ENCODE measurements at places on chromosomes 6 and 20.
A peak's percentile ranks its signal among the peaks of the same experiment; 100 is the strongest.

GRCh38 chr6:101936516-101936915 is 543.0 kb downstream of the GRIK2 start:
- no peak for DNase-seq

- no peak for DNase-seq
These were observed 187.7 kb downstream of the AIG1 start for GRCh38 chr6:143248359-143248758.

DNA sequence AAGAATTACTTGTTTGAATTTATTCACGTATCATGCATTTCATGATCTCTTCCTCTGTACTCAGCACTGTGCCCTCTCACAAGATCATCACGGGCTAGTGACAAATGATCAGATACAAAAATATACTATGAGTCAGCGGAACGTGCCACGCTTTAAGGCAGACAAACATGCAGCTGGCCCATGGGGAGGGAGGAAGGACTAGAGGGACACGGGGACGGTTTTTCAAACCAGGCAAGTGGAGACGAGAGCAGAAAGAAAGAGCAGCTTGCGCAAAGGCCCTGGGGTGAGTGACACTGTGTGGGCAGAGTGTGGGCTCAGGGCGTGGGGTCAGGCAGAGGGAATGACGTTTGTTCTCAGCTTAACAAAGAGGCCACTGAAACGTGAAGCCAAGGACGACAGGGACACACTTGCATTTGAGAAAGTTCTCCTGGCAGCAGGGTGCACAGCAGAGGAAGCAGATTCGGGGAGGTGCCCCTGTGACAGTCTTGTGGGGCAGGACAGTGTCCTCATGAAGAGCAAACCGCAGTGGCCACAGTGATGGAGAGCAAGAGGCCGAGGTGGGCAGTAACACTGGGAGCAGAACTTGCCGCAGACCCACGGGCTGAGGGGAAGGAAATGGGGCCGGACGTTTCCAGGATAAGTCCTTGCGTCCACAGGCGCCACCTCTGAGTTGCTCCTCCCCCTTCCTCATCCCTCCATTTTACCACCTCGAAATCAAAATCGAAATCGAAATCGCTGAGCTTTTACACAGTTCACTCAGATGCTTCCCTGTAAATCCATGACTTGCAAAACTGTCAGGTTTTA is 6.9 kb upstream of the RPS6KA2 start:
- no peak for DNase-seq

DNA sequence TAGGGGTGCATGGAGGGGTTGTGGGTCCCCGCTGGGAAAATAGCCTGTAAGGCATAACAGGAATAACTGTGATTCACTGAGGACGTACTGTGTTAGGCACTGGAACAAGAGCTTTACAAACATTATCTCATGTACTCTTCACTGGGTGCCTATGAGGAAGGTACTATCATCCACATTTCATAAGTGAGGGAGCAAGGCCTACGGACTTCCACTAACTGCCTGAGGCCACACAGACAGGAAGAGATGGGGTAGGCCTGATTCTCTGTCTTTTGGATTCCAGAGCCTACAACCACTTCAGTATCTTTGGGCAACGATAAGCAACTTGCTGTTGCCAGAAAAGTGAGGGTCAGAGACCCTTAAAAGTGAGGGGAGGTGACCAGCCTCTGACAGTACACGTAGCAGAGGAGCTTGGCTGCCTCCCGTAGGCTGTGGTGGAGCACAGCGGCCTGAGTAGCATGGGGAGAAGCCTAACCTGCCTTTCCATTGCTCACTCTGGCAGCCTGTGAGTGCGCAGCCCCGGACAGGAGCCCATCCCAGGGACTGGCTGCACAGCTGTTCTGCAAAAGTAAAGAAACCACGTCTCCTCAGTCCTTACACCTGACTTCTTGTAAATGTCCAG is 30.4 kb downstream of the PSMB1 start:
- DNase-seq: no peak

DNA sequence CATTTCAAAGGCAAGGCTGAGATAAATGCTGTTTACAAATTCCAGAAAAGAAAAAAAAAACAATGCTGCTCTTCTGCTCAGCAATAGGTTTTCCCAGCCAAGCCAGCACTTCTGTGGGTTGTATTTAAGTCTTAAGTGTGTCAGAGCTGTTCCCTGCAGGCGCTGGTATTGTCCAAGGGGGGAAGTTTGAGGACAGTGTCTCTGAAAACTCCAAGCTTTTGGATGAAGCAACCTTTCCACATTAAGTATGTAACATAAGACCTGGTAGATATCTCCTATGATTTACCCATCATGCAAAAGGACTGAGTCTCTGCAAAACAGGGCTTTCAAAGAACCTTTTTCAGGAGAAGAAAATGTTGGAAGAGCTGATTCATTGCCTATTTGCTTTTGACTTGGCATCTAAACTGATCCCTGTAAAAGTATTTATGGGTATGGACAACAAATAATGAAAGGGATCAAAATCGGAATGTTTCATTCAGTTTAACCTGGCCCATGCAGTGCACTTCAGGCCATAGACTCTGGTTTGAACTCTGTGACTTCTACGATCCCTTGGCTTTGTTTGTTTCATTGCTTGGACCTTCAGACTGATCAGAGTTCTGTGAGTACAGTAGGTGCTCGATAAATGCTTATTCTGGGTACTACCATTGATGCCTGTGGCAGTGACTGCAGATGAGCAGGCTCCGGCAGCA is 16.1 kb upstream of the PLG start:
- DNase-seq: no peak

GRCh38 chr20:54661880-54662465 is 186.6 kb downstream of the DOK5 start:
- DNase-seq: no peak

- no peak for DNase-seq
These were observed 138.1 kb upstream of the PTPN1 start for GRCh38 chr20:50371878-50372769.

GRCh38 chr6:159254186-159254585 is 85.0 kb downstream of the FNDC1 start:
- no peak for DNase-seq

- DNase-seq: no peak
These were observed 100.5 kb downstream of the TBX18 start for GRCh38 chr6:84663866-84664265.

DNA sequence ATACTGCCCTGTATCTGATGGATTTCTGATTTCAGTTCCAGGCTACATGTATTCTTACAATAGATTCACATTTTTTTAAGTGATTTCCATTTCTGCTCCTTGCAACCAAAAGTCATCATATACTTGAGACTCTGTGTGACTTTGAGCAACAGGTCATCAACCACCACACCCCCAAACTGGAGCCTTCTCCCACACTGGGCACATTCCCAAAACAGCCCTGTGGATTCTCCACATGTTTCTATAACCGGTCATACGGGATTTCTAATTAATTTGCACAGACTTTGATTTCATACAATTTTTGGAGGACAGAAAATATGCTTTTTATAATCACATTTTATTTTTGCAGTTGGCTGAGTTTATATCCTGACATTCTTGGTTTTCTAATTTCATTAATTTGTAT is 317.2 kb upstream of the ID4 start:
- no peak for DNase-seq

GRCh38 chr6:37531437-37532036 is 31.8 kb upstream of the CCDC167 start:
- DNase-seq: no peak

DNA sequence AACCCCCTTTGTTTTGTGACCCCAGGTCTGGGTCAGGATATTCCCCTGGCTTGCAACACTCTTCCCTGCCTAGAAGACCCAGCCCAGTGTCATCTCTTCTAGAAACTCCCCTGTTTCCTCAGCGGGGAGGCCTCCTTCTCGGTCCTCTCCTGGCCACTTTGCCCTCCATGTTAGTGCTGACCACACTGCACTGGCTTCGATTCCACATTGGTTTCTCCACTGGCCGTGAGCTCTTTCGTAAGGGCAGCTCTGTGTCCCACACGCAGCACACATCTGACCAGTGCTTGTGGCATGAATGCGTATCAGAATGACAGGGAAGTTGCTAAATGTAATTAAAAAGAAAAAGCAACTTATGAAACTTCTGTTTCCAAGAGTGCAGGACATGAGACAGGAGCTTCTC is 49.4 kb upstream of the FNDC1 start:
- DNase-seq: no peak

GRCh38 chr6:145738265-145738664 is 2.9 kb upstream of the EPM2A start:
- DNase-seq: no peak

DNA sequence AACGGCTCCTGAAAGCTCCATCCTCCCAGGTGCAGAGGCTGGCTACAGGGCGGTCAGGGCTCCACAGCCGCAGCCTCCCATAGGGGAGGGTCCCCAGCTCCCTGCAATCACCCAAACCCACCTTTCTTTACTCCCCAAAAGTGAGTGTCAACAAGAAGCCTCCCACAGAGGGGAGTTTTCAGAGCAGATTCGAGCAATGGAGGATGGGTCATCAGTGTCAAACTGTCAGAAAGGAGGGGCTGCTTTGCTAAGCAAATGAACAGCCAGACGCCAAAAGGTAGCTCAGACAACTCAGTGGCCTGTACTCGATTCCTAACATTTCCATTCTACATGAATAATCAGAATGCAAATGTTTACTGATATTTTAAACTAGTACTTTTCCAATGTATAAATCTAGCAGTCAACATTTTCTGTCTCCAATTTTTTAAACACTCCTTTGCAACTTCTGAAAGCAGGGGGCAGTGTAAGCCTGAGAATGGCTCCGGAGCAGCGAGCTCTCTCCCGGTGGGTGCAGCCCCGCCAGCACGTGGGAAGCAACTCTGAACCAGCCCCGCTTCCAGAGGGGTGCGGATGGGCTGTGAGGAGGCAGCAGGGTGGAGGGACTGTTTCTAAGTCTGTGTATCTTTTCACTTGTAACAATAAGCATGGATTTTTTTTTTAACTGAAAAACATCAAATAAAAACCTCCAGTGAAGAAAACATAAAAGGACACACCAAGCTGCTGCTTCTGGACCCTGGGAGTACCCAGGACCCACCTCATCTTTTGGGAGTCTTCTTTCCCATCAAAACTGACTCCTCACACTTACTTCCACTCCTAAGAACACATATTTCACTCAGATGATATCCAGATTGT is 54.9 kb downstream of the TAF4 start:
- DNase-seq: peak; percentile 20

GRCh38 chr20:52943185-52943841 is 28.8 kb upstream of the TSHZ2 start:
- no peak for DNase-seq

GRCh38 chr6:151310852-151311767 is 71.3 kb downstream of the AKAP12 start:
- DNase-seq: no peak

DNA sequence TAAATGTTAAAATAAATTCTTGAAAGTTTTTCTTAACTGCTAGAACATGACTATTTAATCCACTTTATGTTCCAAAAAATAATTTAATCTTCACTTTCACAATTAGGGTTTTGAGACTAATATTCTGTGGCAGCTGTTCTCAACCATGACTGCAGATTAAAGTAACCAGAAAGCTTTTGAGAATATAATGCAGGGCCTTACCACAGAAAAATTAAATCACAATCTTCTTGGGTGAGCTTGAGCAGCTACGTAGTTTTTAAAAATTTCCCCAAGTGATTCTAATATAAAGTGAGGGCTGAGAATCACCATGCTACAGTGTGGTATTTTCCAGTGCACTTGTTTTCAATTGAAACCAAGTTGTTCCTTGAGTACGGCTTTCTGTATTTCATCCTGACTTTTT is 196.6 kb upstream of the PTCHD4 start:
- DNase-seq: no peak

GRCh38 chr6:167796192-167796981 is 30.3 kb upstream of the AFDN start:
- DNase-seq: no peak

- DNase-seq: no peak
These were observed 3.2 kb upstream of the PLEKHG1 start for GRCh38 chr6:150596439-150596838.

DNA sequence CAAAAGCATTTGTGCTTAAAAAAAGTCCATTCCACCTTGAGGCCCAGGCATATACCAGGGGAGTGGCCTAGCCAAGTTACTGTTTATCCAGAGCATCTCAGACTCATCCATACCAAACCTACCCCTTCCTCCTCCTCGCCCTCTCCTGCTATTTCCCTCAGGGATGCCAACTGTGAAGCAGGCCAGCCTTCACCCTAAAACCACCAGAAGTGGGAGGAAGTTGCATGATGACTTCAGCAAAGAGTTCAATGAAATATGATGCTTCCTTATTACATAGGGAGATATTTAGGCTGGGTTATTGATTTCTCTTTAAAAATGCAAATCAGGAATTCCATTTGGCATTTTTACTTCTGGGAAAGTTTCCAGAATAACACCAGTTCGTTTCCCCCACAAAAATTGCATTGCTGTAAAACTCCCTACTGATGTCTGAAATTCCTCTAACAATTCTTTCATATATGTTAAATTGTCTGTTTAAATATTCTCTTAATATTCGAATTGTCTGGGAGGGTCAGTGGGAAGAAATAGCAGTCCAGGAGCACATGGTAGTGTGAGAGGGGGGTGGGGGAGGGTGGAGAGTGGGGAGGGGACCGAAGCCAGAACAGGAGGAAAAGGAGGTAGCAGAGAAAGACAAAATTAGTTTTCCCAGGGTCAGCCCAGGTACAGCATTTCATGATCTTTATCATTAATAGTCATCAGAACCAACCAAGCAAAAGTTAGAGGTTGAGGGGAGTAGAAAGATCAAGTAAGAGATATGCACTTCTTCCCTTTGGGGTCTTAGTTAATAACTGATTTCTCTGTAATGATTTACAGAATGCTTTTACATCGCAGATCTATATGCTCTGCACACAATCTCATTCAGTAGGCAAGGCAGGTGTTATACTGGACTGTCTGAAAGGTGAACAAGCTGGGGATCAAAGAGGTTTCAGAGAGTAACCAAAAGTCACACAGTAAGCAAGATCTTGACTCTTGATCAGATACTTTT is 1.7 kb upstream of the TCP11 start:
- DNase-seq: no peak

GRCh38 chr6:15096894-15097837 is 148.7 kb upstream of the JARID2 start:
- no peak for DNase-seq

DNA sequence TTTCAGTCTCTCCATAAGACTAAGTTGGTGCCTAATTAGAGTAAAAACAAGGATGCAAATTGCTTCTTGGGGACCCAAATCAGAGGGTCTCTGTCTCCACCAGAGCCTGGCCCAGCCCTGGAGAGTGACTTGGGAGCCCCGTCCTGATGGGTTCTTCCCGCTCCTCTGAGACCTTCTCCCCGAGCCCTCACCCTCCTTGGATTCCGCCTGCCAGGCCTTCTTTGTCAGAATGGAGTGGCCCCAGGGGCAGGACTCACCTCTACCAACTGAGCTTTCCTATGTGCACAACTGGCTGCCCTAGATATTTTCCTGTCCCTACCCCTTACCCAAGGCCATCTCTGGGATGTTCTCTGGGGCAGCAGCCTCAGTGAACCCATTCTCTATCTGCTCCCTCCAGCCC is 9.7 kb downstream of the SYNDIG1 start:
- DNase-seq: no peak

- no peak for DNase-seq
These were observed 2.0 kb downstream of the LAMP5 start for GRCh38 chr20:9516234-9516871.

Data from AG04450 (cell line).